ENCODE measurements at places on chromosomes 4 and X.

DNA sequence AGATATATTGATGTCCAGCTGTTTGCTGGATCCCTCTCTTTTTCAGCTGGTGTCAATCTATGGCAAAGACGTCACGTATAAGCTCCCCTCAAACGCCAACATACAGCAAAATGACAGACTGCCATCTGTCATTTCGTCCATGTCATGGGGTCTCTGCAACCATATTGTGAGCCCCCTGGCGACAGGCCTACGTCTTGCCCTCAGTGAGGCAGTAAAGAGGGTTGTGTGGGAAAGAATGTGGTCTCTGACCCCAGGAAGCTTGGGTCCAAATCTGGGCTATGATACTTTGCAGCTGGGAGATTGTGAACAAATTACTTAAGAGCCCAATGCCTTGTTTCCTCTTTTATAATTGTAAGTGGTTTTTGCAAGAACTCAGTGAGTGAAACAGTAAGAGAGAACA is 7.4 kb downstream of the SUPT20HL2 start:
- peaks cover 54% of the 10 kb centered on the region for H3K27me3 ChIP-seq
- no peaks in the 10 kb centered on the region for H3K4me1 ChIP-seq
- DNase-seq: no peak
- H3K27ac ChIP-seq: no peak overlapping the region
- no peak overlapping the region for H3K4me3 ChIP-seq

DNA sequence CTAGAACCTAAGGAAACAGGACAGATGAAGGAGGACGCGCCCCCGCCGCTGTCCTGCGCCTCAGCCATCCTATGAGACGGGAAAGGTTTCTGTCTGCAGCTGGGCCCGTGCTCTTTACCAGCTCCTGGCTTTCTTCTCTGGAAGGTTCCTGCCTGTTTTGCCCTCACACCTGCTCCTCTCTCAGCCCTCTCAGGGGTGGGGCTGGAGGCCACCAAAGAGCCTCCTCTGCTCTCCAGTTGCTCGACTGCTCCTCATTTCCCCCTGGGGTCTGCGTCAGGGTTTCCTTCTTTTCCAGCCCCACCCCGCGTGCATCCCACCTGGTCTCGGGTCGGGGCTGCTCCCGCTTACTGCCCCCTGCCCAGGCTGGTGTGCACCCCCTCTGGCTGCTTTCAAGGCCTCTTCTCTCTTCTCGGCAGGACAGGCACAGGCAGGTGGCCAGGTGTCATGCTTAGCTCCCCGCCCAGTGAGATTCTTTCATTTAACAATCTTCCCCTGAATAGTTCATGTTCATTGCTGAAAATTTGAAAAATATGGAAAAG is 4.6 kb downstream of the HTT-AS start:
- H3K4me1 ChIP-seq: peaks cover 5% of the 10 kb centered on the region
- no peaks in the 10 kb centered on the region for H3K27me3 ChIP-seq
- H3K36me3 ChIP-seq: no peaks in the 10 kb centered on the region
- H3K4me3 ChIP-seq: no peak overlapping the region

- no peaks in the 10 kb centered on the region for H3K36me3 ChIP-seq
- no peak overlapping the region for H3K27ac ChIP-seq
- no peaks in the 10 kb centered on the region for H3K4me1 ChIP-seq
- no peak overlapping the region for H3K4me3 ChIP-seq
Measured at GRCh38 chr4:155197757-155198156, 10.7 kb upstream of the NPY2R start.

- H3K4me1 ChIP-seq: peaks cover 15% of the 10 kb centered on the region
- DNase-seq: no peak
- no peak overlapping the region for H3K4me3 ChIP-seq
- H3K36me3 ChIP-seq: no peaks in the 10 kb centered on the region
- H3K27ac ChIP-seq: peak overlapping the region; percentile 80
Measured at GRCh38 chrX:120672841-120673530, 43.1 kb upstream of the C1GALT1C1 start.

GRCh38 chr4:104017213-104017612 is 297.4 kb upstream of the TACR3 start:
- H3K36me3 ChIP-seq: no peaks in the 10 kb centered on the region
- H3K4me3 ChIP-seq: no peak overlapping the region
- H3K27me3 ChIP-seq: no peaks in the 10 kb centered on the region

DNA sequence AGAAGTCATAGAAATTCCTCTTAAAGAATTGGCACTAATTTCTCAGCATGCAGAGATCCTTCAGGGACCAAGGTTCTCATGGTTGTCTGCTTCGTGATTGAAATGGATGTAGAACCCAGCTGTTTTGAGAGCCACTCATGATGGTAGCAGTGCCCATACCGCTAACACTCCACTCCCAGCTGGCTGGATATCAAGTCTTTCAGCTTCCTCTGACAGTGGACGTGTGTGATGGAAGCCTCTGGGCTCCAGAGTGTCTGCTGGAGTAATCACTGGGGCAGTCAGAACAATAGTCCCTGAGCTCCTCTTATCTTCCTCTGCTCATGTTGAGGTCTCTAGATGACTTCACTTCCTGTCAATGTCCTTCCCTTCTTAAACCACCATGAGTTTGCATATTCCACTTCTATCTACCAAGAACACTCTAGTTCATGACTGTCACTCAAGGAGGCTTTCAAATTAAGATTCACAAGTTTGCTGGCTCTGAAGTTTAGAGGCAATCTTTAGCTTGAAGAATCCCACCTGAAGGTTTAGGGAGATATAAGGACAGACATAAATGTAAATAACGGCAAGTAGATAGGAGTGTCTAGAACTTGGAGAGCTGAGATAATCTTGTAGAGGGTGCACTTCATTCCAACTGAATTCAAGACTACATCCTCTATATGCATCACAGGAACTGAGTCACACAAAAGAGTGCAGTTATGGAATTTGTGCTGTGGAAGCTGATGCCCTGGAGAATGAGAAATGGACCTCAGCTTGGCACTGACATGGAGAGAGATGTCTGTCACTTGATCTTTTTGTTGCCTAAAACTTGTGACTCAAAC is 64.5 kb upstream of the WDR1 start:
- no peaks in the 10 kb centered on the region for H3K4me1 ChIP-seq
- no peak overlapping the region for H3K27ac ChIP-seq
- no peak for DNase-seq
- H3K36me3 ChIP-seq: no peaks in the 10 kb centered on the region

DNA sequence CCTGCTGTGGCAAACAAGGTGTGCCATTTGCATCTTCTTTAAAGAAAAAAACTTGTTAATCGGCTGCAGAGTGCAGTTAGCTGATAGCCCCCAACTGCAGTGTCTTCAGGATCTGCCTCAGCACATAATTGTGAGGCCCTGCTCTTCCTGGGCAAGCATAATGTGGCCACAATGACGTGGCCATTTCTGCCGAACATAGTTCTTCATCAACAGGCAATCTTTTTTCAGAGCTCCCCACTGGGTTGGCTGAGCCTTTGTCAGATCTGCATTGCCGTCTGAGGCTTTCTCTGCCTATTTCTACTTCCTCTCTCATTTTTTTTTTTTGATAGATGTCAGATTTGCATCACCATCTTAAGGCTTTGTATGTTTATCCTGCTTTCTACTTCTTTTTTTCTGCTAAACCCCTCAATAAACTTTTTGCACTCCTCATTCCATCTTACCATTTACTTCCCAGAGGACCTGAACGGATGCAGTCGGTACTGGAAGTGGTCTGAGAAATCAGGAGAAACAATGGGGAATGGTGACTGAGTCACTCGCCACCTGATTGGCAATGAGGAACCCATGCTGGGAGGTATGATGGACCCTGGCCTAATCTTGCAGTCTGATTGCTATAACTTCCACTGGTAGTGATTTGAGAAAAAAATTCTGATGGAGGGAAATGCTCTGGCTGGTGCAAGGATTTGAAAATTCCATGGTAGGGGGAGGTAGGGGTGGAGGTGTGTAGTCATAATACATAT is 21.2 kb upstream of the TAB3 start:
- no peaks in the 10 kb centered on the region for H3K36me3 ChIP-seq
- no peak for DNase-seq
- no peaks in the 10 kb centered on the region for H3K27me3 ChIP-seq
- no peaks in the 10 kb centered on the region for H3K4me1 ChIP-seq

GRCh38 chrX:36963852-36964251 is 44.3 kb upstream of the FAM47C start:
- no peak for DNase-seq
- no peaks in the 10 kb centered on the region for H3K4me1 ChIP-seq
- H3K27ac ChIP-seq: no peak overlapping the region
- no peak overlapping the region for H3K4me3 ChIP-seq

- no peaks in the 10 kb centered on the region for H3K36me3 ChIP-seq
- peaks cover 12% of the 10 kb centered on the region for H3K27me3 ChIP-seq
- H3K27ac ChIP-seq: no peak overlapping the region
Measured at GRCh38 chrX:30748342-30748960, 95.2 kb downstream of the GK start.

- no peaks in the 10 kb centered on the region for H3K4me1 ChIP-seq
- no peaks in the 10 kb centered on the region for H3K36me3 ChIP-seq
- H3K27ac ChIP-seq: no peak overlapping the region
- H3K27me3 ChIP-seq: no peaks in the 10 kb centered on the region
- H3K4me3 ChIP-seq: no peak overlapping the region
Measured at GRCh38 chrX:13293700-13294099, 26.2 kb downstream of the ATXN3L start.

GRCh38 chrX:6325437-6325836 is 96.8 kb upstream of the NLGN4X start:
- no peak overlapping the region for H3K27ac ChIP-seq
- H3K27me3 ChIP-seq: no peaks in the 10 kb centered on the region
- no peaks in the 10 kb centered on the region for H3K36me3 ChIP-seq

- no peak for DNase-seq
- no peaks in the 10 kb centered on the region for H3K4me1 ChIP-seq
- no peak overlapping the region for H3K27ac ChIP-seq
- no peak overlapping the region for H3K4me3 ChIP-seq
Measured at GRCh38 chr4:178752954-178753525, 1310.8 kb upstream of the AGA start.

GRCh38 chr4:180059216-180059881 is 2183.9 kb upstream of the TENM3 start:
- peak; percentile 30 for DNase-seq
- H3K27me3 ChIP-seq: no peaks in the 10 kb centered on the region
- H3K4me3 ChIP-seq: peak overlapping the region; percentile 41

DNA sequence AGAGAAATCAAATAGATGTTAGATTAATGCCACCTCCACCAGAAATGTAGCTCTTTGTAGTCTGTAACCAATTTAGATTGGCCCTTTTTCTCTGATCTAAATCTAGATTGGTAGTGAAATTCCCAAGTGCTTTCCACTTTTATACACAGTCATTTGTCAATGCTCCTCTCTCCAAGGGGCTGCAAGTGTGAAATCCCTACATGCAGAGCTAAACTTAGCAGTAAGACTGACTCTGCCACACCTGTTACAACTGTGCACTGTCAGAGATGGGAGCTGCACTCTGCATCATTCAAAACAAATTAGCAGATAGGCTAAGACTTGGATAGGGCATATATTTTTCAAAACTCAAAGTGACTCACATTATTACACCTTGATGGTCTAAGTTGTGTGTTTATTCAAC is 9.1 kb downstream of the SERTM2 start:
- no peaks in the 10 kb centered on the region for H3K4me1 ChIP-seq
- no peak for DNase-seq
- H3K4me3 ChIP-seq: no peak overlapping the region
- H3K36me3 ChIP-seq: no peaks in the 10 kb centered on the region
- H3K27ac ChIP-seq: no peak overlapping the region
- H3K27me3 ChIP-seq: peaks cover 22% of the 10 kb centered on the region

- peak overlapping the region; percentile 96 for H3K27ac ChIP-seq
- peaks cover 25% of the 10 kb centered on the region for H3K4me1 ChIP-seq
- no peak for DNase-seq
- peaks cover 11% of the 10 kb centered on the region for H3K36me3 ChIP-seq
- no peaks in the 10 kb centered on the region for H3K27me3 ChIP-seq
- no peak overlapping the region for H3K4me3 ChIP-seq
Measured at GRCh38 chr4:94453391-94453963, 1.7 kb downstream of the PDLIM5 start.

DNA sequence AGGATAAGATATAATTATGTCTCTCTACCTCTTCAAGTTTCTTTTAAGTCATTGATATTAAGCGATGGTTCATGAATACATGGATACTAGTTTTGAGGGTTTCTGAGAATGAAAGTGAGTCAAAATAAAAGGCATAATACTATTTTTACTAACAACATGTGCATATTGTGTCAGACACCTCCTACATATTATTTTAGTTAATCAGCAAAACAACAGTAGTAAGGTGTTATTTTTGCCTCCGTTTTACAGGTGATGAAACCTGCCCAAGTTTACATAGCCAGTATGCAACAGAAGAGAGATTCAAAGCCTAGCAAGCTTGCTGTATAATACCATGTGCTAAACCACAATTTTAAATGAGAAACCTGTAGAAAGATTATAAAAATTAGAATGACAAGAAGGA is 544.1 kb downstream of the EPHA5 start:
- DNase-seq: no peak
- no peak overlapping the region for H3K27ac ChIP-seq
- no peak overlapping the region for H3K4me3 ChIP-seq
- H3K27me3 ChIP-seq: no peaks in the 10 kb centered on the region
- H3K36me3 ChIP-seq: no peaks in the 10 kb centered on the region

- no peak overlapping the region for H3K27ac ChIP-seq
- H3K27me3 ChIP-seq: no peaks in the 10 kb centered on the region
- H3K4me3 ChIP-seq: no peak overlapping the region
Measured at GRCh38 chr4:107693132-107693531, 26.9 kb downstream of the PAPSS1 start.

GRCh38 chr4:76590798-76591281 is 155.8 kb downstream of the SHROOM3 start:
- no peaks in the 10 kb centered on the region for H3K36me3 ChIP-seq
- no peak for DNase-seq
- H3K4me3 ChIP-seq: no peak overlapping the region
- H3K4me1 ChIP-seq: no peaks in the 10 kb centered on the region
- no peaks in the 10 kb centered on the region for H3K27me3 ChIP-seq

DNA sequence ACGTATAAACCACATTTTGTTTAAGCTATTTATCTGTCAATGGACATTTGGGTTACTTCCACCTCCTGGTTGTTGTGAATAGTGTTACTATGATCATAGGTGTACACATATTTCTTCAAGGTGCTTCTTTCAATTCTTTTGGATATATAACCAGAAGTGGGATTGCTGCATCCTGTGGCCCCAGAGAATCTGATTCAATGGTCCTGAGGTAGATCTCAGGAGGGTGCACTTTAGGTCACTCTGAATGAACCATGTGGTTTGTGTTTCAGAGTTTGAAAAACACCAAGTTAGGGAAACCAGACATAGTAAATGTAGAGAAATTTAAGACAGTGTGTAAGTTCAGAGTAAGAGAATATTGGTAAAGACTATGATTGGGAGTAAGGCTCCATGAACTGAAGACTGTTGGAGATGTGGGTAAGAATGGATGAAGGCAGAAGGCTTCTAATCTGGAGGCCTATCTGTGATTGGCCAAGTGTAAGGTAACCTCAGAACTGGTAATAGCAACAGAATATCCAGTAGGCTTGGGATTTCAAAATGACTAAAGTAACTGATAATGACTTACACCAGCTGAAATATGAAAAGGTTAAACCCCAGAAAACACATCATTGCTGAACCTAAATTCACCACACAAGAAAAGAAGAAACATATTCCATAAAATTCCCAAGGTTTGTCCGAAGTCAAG is 236.9 kb downstream of the CAMK2D start:
- H3K27me3 ChIP-seq: no peaks in the 10 kb centered on the region
- no peaks in the 10 kb centered on the region for H3K4me1 ChIP-seq
- no peak for DNase-seq
- no peaks in the 10 kb centered on the region for H3K36me3 ChIP-seq

All from adrenal gland (tissue), 19 donors.